ENCODE measurements at places on chromosomes 5 and 9.

GRCh38 chr9:79573412-79573923, 1.7 kb downstream of the TLE4 start:
- no peak for DNase-seq

DNA sequence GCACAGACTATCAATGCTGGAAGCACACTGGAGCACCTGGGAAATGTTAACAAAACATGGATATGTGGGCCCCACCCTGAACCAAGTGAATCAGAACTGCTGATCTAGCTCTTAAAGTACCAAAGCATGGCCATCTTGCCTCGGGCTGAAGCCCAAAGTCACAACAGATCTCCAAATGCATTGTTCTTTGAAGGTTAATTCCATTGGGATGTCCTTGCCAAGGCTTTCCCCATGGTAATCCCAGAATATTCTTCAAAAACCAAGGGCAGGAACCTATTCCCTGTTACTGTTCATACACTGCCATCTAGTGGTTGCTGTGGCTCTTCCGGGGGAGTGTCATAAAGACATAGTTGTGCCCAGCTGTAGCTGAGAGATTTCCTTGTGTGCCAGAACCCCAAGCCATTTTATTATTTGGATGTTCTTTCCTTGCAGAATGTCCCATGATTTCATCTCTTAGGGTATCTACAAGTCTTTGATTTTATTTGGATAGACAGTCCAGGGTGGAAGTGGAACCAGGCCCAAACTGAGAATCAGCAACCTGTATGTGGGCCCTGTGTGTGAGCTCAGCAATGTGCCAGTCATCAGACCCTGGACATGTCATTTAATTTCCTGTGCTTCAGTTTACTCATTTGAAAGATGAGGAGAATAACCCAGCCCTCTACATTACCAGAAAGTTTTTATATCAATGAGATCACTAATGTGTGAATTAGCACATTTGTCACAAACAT, 290.0 kb downstream of the ACTL7B start:
- peak; percentile 81 for DNase-seq

GRCh38 chr9:86508208-86508903, 154.1 kb upstream of the TUT7 start:
- no peak for DNase-seq

DNA sequence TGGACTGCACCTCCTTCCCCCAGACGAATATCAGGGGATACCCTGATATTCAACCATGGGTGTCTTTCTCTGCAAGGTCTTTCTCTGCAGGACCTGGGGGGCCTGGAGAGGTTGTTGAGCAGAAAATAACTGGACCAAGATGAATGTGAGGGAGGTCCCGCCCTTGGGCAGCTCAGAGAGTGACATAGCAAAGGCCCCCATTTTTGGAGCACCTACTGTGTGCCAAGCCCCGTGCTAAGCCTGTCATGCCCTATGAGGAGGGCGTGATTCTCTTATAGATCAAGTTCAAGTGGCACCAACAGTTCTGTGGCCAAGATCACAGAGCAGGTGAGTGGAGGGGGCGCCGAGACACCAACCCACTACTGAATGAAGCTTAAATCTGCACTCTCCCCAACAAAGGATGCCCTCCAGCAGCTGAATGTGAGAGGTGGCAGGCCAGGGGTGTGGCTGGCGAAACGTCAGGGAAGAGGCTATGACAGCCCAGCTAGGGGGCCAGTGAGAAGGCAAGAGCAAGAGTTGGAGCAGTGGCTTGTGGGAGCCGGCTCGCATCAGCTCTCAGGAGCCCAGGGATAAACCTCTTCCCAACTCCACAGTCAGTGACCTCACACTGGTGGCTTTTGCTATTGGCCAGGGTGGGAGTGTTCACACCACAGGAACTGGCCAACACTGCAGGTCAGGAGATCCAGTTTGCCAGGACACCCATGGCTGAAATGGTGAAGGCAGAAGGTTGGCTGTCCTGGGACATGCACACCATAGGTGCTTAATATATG, 5.3 kb downstream of the SARDH start:
- no peak for DNase-seq

DNA sequence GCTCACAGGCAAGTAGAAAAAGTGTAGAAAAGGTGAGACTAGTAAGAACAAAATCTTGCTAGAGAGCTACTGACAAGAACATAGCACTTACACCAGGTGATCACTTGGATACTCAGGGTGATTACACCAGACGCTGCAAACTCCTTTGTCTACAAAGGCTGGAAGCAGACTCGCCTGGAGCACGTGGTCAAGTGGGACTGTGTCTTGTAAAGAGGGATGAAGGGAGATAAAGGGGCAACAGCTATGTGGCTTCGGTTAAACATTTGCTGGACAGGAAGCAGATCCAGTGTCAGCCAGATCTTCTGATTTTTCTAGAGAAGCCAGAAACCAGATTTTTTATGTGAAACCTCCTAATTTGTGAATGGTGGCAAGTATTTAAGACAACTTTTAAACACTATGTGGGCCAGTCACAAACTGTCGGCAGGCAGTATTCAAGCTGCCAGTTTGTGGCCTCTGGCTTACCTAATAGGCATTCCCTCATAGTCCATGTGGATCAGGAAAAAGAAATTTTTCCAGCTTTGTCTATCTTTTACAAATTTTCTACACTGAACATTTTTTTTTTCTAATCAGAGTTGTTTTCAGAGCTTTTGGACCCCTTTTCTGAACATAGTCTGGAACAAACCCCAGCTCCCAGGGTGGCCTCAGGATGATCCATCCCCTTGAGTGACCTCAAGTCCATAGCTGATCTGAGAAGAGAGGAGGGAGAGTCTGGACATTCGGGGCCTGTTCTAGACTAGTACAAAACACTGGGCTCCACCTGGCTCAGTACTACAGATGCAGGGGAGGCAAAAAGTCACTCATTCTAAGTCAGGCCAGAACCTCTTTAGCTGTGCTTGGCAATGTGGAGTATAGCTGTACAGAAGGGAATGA, 262.9 kb downstream of the ARRDC3 start:
- no peak for DNase-seq

DNA sequence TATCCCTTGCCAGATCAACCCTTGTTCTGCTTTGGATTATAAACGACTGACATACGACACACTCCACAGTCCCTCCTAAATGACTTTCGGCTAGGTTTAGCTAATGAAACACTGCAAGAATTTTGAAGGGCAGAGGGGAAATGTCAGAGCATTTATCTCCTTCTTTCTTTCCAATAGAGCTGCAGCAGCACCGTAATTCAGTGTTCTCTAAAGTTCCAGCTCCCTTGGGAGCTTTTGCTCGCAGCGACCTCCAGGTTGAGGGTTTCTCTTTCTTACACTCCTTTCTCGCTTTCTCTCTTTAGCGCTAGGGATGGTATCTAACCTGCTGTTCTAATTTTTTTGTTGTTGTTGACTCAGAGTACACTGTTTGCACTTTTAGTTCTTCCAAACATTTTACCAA, 467.1 kb upstream of the ST8SIA4 start:
- DNase-seq: no peak

DNA sequence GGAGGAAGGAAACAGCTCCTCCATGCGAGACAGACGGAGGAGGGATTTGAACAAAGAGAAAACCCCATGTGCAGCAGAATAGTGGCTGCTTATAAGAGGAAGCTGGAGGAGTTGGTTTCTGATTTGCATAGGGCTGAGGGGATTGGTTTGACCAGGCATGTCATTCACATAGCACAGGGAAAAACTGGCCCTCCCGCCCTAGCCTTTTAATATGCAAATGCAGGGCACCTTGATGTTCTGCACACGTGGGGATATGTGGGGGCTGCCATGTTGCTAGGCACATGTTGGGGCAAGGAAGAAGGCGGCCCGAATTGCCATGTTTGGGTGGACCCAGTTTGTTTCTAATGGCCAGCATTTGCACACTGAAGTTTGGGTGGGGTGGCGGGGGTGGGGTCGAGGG, 42.2 kb downstream of the OSMR start:
- no peak for DNase-seq

DNA sequence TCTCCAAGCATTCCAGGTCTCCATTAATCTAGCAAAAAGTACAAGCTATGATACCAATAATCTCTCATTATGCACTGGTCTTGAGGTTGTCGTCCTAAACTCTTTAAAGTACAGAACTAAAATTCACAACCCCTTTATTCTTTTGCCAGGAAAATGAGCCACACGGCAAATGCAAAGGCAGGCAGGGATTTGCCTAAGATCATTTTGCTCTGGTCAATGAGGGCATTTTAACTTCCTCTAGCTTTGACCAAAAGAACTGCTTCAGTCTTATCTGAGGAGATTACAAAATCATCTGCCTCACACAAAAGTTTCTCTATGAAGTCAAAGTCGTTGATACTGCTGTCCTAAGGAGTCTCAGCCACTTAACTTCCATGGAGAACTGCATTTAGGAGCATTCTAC, 51.8 kb downstream of the EPB41L4B start:
- DNase-seq: no peak

GRCh38 chr5:107324071-107324470, 346.7 kb downstream of the EFNA5 start:
- DNase-seq: no peak

GRCh38 chr9:80586786-80587330, 1015.1 kb downstream of the TLE4 start:
- no peak for DNase-seq

GRCh38 chr5:64622991-64623390, 67.3 kb upstream of the SHISAL2B start:
- DNase-seq: no peak

GRCh38 chr9:32487981-32488380, 38.0 kb downstream of the RIGI start:
- DNase-seq: no peak

- DNase-seq: no peak
Observed at GRCh38 chr5:93250424-93250823, 330.6 kb downstream of the NR2F1-AS1 start.

GRCh38 chr5:102819634-102820033, 64.5 kb downstream of the PAM start:
- DNase-seq: no peak

DNA sequence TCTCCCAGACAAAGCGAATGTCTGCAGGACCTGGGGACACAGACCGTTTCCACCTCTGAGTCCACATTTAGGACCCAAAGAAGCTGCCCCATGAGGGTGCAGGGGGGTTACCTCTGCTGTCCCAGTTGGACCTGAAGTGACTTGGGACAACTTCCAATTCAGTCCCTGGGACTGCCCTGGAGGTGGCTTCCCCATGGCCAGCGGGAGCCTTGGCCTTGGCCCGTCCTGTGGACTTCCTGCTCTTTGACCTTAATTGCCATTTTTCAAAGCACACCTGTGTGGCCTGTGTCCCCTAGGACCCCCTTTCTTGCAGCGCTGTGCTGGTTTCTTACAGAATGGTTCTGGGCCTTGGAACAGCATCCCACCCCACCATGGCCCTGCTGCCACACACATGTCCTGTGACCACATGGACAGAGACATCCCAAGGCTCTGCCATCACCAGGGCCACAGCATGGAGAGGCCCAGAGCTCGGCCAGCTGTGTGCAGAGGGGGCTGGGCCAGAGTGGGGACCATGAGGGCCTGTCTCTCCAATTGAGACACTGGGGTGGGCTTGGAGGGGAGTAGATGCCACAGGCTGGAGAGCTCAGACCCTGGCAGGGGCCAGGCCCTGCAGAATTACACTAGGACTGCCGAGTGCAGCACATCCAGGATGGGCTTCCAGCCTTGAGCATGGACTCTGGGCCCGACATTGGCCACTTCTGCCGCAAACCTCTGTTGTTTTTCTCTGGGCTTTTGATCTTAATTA, 45.8 kb downstream of the SECISBP2 start:
- no peak for DNase-seq

- DNase-seq: no peak
Observed at GRCh38 chr5:35956429-35956828, 18.0 kb upstream of the CAPSL start.

DNA sequence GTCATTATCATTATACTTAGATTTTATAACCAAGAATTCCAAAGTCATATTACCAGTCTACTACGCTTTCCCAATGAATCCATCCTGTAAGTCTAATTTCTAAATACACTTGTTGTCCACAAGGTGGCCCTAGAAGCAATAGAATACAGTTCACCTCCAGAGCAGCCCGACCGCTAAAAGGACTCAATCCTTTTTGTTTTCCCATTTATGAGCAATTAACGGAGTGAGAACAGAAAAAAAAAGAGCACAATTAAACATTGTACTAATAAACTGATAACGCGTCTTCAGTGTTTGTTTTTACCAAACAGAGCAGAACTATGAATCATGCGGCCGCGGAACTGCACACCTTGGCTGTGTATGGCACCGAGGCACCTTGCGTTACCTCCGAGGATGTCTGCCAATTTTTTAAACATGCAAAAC, 160.7 kb upstream of the DAPK1 start:
- peak; percentile 65 for DNase-seq

GRCh38 chr5:34684281-34684979, 28.3 kb downstream of the RAI14 start:
- DNase-seq: no peak

GRCh38 chr5:60287174-60287771, 393.7 kb upstream of the PDE4D start:
- peak; percentile 70 for DNase-seq

GRCh38 chr9:129806061-129806460, 3.1 kb downstream of the TOR1B start:
- DNase-seq: no peak

All from SHP77 (cell line).